Skin of body (tissue), 3 donors: ENCODE measurements at places on chromosomes 6 and 20. TPM values are rescaled to one million over a fixed set of nuclear protein-coding genes. Genes with fewer than 3 reads are reported as not detected.

ANGPT4 gene
- 0.10 TPM for total RNA-seq

ULBP2 gene
- 0.89 TPM for total RNA-seq

SLC4A11 gene
- 0.59 TPM for total RNA-seq

AGPAT4 gene
- total RNA-seq: 17.2 TPM

SLC52A3 gene
- total RNA-seq: 1.5 TPM

SLPI gene
- total RNA-seq: 52.0 TPM

R3HDML gene
- not detected for total RNA-seq

BPI gene
- 7.9 TPM for total RNA-seq

EPHA7 gene
- 2.3 TPM for total RNA-seq

GRCh38 chr6:135419162-135419561 is 78.4 kb downstream of the AHI1 start:
- no peak for DNase-seq

GRCh38 chr6:7911345-7911725 is 747 bp upstream of the TXNDC5 start:
- DNase-seq: no peak

DNA sequence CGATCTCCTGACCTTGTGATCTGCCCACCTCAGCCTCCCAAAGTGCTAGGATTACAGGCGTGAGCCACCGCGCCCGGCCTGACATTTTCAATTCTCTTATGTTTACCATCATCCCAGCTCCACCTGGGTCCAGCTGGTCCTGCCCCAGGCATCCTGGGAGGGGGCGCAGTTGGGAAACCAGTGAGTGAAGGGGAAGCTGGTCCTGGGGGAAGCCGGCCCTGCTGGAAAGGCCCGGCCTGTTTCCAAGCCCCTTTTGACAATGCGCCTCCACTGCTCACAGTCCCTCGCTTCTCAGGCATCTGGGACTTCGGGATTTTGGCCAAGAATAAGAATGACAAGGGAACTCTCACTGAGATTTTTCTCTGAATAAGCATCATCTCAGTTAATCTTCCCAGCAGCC is 14.2 kb downstream of the SLC13A3 start:
- no peak for DNase-seq

DNA sequence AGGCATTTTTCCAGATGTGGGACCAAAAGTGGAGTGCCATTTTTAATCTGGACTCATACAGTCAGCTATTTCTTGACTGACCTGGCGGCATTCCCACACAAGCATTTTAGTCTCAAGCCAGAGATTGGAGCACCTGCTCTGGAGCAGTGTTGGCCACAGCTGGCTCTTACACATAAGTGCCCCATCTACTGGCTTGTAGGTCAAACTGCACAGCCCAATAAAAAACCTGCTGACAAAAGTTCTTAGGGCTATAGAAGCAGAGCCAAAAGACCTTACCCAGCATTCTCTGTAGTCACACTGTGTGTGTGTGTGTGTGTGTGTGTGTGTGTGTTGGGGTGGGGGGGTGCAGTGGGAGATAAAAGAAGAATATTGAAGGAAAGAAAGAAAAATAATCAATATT is 38.6 kb upstream of the SENP6 start:
- no peak for DNase-seq

DNA sequence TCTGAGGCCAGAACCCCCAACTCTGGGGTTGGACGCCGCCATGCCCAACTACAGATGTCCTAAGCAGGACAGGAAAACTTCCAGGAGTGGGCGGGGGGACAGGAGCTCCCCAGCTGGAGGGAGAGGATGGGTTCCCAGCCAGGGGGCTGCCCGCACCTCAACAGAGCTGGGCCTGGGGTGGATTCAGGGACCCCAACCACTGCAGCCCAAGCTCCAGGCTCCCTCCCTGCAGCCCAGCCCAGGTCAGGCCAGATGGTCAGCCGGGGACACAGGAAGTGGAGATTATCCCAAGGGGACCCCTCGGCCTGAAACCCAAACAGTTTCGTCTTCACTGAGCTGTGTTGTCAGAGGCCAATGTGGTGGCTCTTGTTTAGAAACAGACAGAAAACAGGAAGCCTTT is 9.4 kb downstream of the LAMA5 start:
- no peak for DNase-seq

DNA sequence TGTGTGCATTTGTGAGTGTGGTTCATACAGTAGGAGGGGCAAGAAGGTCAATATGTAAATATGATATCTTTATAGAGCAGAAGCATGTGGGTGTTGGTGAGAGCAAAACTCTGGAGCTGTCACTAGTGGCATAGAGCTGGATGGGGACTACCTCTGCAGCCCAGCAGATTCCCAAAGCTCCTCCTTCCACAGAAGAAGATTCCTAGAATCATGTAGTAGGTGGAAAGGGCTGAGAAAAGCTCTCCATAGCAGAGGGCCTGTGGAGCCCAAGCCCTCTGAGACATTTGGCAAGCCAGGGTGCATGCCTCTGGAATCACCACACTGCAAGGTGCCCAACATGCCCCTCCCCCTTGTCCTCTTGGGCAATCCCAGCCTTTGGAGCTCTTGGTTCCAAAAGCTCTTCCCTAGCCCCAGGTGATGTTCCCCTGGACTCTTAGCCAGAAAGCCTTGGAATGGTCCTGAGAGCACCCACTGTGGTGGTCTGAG is 233.2 kb downstream of the LRFN2 start:
- DNase-seq: no peak

GRCh38 chr6:1129131-1129530 is 182.8 kb upstream of the FOXQ1 start:
- DNase-seq: peak; percentile 98

GRCh38 chr20:3871550-3872265 is 17.5 kb upstream of the PANK2 start:
- no peak for DNase-seq

GRCh38 chr6:166720856-166721255 is 93.8 kb upstream of the RPS6KA2 start:
- no peak for DNase-seq

- no peak for DNase-seq
Observed at GRCh38 chr6:9593554-9593953, 821.3 kb downstream of the TFAP2A start.

DNA sequence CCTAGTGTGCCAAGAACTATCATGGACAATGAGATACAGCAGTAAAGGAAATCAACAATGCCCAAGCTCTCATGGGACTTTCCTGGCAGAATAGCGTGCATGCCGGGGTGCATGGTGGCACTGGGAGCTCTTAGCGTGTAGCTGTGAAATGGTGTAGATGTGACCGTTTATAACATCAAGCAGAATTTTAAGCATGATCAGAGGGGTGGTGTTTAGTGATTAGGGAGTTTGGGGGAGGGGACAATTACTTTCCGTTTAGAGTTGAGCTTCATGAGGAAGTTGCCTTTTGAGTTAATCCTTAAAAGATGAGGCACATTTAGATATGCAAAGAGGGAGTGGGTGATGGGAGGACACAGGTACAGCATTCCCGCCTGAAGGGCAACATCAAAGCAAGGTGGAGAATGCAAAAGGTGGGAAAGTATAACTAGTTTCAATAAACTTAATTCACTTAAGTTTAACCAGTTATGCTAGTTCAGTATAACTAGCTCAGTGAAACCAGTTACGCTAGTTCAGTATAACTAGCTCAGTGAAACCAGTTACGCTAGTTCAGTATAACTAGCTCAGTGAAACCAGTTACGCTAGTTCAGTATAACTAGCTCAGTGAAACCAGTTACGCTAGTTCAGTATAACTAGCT is 661.6 kb downstream of the QKI start:
- no peak for DNase-seq

GRCh38 chr20:51118985-51119527 is 96.1 kb upstream of the KCNG1 start:
- DNase-seq: no peak

DNA sequence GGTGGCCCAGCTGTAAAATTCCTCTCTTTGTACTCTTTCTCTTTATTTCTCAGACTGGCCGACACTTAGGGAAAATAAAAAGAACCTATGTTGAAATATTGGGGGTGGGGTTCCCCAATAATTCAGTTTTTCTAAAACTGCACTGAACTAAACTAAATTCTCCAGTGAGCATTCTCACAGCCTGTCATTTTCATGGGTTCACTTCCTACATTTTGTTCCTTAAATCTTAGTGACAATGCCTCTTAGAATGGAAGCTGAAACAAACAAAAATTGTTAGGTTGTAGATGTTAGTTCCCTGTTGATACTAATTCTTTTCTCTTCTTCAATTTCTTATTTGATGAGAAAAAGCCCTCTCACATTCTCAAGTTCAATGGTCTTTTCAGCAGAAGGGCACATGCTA is 35.8 kb upstream of the IFNGR1 start:
- no peak for DNase-seq

DNA sequence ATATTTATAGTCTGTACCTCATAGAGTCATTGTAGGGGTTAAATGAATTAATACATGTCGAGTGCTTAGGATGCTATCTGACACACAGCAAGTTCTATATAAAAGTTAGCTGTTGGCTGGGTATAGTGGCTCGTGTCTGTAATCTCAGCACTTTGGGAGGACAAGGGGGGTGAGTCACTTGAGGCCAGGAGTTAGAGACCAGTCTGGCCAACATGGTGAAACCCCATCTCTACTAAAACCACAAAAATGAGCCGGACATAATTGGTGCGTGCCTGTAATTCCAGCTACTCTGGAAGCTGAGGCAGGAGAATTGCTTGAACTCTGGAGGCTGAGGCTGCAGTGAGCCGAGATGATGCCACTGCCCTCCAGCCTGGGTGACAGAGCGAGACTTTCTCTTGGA is 222.9 kb downstream of the UBE3D start:
- no peak for DNase-seq

- DNase-seq: no peak
Observed at GRCh38 chr6:105705608-105706007, 302.7 kb upstream of the PREP start.

DNA sequence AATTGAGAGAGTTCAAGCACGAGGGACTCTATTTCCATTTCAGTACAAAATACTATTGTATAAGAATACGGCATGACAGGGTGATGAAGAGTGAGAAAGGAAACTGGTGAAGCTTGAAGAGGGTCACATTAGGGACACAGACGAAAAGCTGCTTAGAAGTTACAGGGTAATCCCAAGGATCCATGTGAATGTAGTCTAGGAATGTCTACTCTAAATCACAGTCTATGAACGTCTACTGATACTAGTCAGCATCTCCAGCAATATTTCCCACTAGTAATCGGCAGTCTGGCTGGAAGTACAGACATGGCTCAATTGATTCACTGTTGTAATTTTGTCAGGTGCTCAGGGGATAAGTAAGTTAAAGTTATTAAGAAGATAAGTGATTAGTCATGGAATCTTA is 156.4 kb downstream of the ASCC3 start:
- no peak for DNase-seq

GRCh38 chr6:108157234-108157980 is 8.4 kb upstream of the NR2E1 start:
- DNase-seq: no peak

DNA sequence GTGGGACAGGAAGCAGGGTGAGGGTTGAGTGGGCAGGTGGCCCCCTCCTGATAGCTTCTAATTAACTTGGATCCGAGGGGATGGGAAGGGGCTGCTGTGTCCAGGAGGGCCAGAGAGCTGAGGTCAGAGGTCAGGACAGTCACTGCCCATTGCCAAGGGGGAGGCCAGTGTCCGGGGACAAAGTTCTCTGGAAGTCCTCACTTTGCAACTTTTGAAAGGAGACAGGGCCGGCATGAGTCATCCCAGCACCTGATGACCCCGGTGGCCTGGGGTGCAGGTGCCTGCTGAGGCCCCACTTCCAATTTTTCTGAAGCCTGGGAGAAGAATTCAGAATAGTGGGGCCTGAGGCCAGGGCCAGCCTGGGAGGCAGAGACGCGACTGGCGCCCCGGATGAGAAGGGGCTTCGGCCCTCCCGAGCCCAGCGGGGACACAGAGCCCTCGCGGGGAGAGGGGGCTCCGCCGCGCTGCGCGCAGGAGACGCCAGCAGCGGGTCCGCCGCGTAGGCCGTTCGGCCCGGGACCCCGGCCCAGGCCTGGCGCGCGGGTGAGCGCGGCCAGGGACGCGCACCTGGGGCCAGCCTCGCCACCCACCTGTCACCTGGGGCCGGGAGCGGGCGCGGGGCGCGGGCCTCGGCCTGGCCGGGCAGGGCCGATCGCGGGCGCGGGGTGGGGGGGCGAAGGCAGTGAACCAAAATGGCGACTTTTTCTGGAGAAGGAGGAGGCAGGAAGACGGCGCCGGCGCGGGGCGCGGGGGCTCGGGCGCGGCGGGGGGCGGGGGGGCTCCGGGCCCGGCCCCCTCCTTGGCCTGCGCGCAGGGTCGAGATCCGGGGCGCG is 586 bp downstream of the ZNF512B start:
- DNase-seq: no peak
